ENCODE measurements at places on chromosomes 13 and 19.

DNA sequence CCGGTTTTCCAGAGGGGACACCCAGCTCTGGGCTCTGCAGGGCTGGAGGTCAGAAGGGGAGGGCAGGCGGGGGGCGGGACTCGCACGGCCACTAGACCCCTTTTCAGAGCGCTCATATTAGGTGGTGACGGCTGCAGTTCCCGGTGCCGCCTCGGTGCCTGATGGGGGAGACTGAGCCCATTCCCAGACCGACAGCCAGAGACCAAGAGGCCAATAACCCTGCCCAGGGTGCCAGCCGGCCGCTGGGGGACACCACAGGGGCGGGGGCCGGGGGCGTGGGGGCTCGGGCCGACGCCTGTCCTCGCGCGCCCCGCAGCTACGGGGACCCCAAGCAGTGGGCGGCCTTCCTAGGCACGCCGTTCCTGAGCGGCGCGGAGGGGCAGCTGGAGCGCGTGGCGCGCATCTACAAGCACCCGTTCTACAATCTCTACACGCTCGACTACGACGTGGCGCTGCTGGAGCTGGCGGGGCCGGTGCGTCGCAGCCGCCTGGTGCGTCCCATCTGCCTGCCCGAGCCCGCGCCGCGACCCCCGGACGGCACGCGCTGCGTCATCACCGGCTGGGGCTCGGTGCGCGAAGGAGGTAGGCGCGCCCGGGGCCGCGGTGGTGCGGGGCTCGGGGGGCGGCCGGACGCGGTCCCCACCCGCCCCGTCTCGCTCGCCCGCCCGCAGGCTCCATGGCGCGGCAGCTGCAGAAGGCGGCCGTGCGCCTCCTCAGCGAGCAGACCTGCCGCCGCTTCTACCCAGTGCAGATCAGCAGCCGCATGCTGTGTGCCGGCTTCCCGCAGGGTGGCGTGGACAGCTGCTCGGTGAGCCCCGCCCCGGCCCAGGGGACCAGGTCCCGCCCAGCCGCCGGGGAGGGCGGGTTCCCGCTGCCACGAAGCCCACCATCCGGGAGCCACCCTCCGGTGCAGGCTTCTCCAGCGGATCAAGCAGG lies 2.4 kb downstream of the TIMM13 start:
- no peak for DNase-seq

DNA sequence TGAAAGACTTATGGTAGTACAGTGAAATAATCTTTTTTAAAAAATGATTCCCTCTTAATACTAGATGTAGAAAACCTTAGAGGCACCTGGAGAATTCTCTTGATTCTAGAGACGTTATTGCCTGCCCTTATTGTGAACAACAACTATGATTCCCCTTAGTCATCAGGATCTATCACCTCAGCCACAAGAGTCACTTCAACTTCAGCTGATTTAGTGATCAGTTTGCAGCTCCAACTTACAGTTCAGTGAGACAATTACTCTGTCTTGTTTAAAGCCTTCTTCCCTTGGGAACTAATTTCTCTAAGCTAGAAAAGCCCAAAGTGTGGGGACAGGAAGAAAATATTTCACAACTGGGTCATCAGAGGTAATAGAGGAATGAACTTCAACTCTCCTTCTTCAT lies 254.3 kb upstream of the SLITRK1 start:
- no peak for DNase-seq

DNA sequence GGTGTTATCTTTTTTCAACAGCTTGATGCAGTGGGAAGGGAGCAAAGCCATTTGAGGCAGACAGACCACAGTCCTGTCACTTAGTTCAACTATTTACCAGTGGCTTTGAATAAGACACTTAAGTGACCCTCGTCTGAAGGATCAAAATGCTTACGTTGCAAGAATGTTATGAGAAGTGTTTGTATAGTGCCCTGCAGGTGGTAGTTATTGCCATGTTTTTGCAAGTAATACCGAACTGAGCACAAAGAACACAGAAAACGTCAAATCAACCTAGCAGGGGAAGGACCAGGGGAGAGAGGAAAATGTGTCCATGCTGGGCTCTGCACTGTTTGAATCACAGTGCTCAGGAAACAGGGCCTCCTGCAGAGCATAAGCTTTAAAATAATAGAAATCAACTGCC lies 2.8 kb downstream of the SOHLH2 start:
- no peak for DNase-seq

GRCh38 chr19:9935506-9936325 lies 599 bp downstream of the OLFM2 start:
- no peak for DNase-seq

GRCh38 chr13:39215971-39216370 lies 177.7 kb downstream of the NHLRC3 start:
- DNase-seq: no peak

DNA sequence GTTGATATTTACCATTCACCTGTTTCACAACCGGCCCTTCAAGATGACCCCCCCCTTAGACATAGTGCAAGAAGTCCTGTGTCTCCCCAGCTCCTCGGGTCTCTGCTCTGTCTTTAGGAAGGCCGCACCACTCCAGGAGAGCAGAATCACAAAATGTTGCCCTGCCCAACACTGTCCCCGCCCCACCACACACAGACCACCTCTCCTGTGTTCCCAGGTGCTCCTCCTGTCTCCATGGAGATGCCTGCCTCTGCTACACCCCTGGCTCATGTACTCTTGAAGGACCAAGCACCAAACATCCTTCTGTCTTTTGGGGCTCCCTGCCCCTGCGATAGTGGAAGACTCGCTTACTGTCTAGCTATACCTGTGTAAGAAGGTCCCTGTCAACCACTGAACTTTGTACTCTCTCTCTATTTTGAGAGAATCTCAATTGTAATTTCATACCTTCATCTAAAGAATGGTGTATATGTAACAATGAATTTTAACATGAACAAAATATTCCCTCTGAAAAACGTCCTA lies 9.6 kb upstream of the TNFRSF19 start:
- no peak for DNase-seq

Data from RPMI7951 (cell line).